ENCODE measurements at places on chromosomes 6 and 20.

GRCh38 chr20:1075616-1076015, 42.8 kb upstream of the PSMF1 start:
- no peak for DNase-seq

DNA sequence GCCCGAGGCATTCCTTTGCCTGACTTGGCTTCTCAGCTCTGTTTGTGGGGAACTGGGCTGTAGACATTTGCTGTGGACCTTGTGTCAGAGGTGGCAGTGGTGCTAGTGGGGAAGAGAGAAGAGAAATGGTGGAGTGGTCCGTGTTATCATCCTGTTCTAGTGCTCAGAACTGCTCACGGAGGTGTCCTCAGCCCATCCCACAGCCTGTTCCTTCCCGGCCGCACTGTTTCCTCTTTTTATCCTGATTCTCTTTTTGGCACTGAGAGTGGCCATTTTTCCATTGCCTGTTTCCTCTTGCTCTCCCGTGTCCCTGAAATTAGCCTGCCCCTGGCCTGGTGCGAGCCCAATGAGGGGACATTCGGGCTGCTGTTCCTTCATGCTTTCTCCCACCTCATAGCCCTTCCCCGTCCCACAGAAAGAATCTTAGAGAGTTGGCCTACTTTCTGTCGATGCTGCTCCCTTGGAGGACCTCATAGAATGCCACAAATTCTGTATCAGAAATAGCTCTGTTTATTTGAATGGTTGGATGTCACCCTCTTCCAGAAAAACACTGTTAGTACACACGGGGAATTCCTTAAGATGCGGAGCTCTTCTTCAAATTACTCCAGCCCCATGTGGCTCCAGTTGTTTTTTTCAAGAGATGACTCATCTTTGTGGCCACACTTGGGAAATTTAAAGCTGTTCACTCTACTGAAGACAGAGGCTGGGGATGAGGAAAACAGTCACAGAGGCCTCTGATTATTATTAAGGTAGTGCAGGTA, 26.1 kb downstream of the FARS2 start:
- no peak for DNase-seq

GRCh38 chr6:132052096-132052495, 100.9 kb upstream of the CCN2 start:
- DNase-seq, result no peak

DNA sequence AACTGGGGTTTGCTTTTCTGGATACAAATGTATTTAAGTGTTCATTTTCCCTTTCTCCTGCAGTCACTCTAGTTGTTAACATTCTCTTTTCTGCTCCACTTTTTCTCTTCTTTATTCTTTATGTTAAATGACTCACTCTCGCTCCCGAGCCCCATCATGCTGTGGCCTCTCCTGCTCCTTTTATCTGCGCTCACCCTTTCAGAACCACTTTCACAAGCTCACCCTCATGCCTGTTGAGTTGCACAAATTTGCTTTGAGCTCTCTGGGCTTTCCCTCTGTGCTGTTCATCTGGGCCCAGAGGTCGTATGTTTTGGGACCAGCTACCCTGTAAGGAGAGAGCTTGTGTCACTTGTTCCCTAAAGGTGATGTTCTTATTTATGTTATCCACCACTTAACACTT, 98.1 kb upstream of the ASCC3 start:
- no peak for DNase-seq

DNA sequence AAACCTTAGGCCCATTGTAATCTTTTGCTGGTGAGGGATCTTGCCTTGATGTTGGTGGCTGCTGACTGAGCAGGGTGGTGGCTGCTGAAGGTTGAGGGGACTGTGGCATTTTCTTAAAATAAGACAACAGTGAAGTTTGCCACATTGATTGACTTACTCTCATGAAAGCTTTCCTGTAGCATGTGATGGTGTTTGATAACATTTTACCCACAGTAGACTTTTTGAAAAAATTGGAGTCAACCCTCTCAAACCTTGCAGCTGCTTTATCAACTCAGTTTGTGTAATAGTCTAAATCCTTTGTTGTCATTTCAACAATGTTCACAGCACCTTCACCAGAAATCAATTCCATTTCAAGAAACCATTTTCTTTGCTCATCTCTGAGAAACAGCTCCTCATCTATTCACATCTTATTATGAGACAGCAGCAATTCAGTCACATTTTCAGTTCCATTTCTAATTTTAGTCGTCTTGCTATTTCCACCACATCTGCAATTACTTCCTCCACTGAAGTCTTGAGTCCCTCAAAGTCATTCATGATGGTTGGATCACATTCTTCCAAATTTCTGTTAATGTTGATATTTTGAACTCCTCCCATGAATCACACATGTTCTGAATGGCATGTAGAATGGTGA, 37.2 kb downstream of the CST9L start:
- DNase-seq, result no peak

DNA sequence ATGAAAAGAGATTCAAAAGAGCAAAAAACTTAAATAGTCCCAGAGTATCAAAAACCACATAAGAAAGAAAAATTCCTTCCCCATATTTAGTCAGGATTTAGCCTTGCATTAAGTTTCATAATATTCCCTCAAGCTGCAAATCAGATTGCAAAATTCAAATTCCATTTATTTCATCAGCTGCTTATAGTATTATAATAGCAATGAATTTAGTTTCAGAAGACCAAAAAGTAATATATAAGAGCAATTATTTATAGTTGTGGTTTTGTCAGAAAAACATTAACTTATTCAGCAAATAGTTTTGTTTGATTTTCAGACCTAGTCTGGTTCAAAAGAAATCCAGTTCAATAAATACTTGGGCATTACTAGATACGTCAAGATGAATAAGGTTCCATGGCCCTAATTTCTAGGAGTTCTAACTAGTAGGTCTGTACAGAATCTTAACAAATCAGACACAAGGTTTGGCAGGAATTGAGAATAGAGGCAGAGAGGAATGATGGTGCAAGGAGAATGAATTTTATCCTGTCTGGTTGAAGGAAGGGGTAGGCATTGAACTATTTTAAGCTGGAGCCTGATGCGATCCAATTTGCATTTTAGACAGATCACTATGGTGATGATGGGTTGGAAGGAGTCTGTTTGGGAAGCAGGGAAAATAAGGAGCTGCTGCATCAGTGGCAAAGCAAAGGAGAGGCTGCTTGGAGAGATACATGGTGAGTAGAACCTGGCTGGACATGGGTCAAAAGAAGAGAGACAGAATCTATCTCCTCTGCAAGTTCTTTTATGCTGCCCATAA, 163.9 kb upstream of the STXBP5 start:
- DNase-seq, result no peak

DNA sequence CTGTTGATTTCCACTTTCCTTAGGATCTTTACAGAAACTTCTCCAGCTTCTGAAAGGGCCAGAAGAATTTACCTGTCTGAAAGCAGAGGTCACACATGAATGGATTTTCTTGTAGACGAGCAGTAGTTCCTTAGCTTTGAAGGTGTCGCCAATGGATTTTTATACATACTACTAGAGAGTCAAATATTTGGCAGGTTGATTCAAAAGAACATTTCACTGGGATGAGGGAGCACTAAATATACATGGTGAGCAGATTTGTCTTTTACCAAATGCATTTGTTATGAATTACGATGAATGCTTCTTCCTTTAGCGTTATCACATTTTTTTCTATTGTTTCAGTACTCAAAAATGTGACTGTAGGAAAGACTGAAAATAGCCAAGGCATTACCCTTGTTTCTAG, 162.3 kb downstream of the PAX1 start:
- DNase-seq, result no peak

Data from nucleus accumbens (tissue), 56 donors.